ENCODE measurements at places on chromosomes 2 and 18. TPM values are rescaled to one million over a fixed set of nuclear protein-coding genes. Genes with fewer than 3 reads are reported as not detected.

ANKRD30BL gene
- polyA plus RNA-seq, result not detected

SERPINB13 gene
- polyA plus RNA-seq, result not detected

DNA sequence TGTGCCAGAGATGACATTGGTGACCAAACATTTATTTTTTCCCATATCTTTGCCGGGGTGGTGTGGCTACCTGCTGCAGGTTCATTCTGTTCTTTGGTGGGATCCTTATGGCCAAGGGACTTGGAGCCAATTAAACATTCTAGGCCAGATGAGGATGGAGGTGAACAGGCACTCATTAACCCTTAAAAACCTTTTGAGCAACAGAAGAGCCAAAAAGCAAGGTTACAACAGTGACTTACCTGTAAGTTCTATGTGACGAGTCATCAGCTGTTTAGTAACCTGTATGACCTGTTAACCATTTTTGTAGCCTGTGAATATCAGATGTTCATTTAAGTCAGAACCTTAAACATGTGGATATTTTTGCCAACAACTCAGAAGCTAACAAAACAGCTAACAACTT, 105.6 kb downstream of the XRCC5 start:
- no peak overlapping the region for H3K27ac ChIP-seq
- no peak overlapping the region for H3K4me3 ChIP-seq
- H3K4me1 ChIP-seq, result no peaks in the 10 kb centered on the region
- no peak for DNase-seq
- H3K36me3 ChIP-seq, result no peaks in the 10 kb centered on the region

DNA sequence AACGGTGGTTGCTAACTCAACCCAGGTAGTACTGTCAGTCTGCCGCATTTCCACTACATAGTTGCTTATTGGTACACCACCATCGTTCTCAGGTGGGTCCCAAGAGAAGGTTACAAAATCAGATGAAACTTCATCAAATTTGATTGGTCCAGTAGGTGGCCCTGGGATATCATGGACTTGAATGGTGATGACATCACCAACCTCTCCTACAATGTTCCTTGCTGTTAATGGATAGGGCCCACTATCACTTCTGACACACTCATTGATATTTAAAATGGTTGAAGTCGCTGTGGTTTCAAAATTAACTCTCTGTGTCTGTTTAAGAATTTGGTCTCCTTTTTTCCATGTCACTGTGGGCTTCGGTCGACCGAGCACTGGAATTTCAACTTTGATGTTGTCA, 94.5 kb downstream of the PLEKHA3 start:
- H3K27ac ChIP-seq, result no peak overlapping the region
- H3K27me3 ChIP-seq, result no peaks in the 10 kb centered on the region
- H3K4me3 ChIP-seq, result no peak overlapping the region
- H3K4me1 ChIP-seq, result no peaks in the 10 kb centered on the region
- H3K36me3 ChIP-seq, result peaks cover 41% of the 10 kb centered on the region

TIGD1 gene
- 5.9 TPM for polyA plus RNA-seq
